ENCODE measurements at places on chromosomes 4 and X.
A peak's percentile ranks its signal among the peaks of the same experiment; 100 is the strongest.

DNA sequence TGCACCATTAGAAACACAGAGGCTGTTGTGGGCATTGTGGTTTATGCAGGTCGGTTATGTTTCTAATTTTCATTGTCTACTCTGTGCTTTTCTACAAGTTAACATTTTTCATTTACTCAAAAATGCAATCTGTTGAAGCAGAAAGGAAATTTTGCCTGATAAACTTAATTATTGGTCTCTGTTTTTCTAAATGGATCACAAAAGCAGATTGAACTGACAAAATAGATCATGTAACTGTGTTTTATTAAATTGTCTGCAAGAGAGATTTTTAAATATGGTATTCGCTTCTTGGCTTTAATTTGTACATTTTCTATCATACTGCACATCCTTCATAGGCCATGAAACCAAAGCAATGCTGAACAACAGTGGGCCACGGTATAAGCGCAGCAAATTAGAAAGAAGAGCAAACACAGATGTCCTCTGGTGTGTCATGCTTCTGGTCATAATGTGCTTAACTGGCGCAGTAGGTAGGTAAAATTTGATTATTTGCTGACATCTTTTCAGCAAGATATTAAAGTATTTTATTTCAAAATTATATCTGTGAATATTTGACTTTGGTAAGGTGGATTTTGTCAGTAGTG is 50.6 kb downstream of the ATP10D start:
- DNase-seq, result no peak

GRCh38 chrX:10707773-10708172 is 87.4 kb upstream of the MID1 start:
- DNase-seq, result no peak

DNA sequence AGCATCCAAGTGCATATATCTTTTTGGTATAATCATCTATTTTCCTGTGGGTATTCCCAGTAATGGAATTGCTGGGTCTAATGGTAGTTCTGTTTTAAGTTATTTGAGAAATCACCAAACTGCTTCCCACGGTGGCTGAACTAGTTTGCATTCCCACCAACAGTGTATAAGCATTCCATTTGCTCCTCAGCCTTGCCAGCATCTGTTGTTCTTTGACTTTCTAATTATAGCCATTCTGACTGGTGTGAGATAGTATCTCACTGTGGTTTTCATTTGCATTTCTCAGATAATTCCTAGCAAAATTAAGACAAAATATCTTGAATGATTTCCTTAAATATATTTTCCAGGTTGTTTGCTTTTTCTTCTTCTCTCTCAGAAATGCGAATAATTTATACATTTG is 341.1 kb downstream of the GBA3 start:
- no peak for DNase-seq

DNA sequence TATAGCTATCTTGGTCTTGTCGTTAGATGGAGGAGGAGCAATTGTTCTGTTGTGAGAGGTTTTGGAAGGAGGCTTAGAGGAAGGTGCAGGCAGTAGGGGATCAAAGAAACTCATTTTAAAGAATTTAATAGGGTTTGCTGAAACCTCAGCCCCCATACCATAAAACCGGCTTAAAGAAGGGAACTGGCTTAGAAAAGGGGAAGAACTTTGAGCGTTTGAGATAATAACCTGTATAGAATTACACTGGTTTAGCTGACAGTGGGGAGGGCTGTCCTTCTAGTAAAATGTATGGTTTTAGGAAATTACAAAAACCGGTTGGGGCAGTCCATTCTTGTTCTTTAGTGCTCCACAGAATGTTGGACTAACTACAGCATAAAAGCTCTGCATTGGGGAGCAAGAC is 128.1 kb downstream of the KDM6A start:
- DNase-seq, result no peak

GRCh38 chr4:2436301-2436700 is 17.5 kb downstream of the CFAP99 start:
- peak; percentile 15 for DNase-seq

- no peak for DNase-seq
Measured at GRCh38 chr4:108169664-108170063, 932 bp upstream of the LEF1 start.

DNA sequence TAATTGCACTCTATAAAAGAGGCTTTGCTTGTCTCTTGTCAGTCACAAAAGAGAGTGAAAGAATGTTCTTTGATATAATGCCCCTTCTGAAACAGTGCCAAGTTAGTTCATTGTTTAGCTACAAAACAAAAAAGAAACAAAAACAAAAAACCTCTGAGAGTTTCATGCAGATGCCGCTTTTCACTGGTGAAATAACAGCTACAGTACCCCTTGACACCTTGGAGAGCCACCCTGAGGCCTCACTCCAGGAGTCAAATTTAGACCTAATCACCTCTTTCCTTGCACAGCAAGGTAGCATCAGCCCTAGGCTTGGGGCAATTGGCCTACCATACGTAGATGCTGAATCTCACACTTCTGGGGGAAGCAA is 185.2 kb downstream of the UNC5C start:
- no peak for DNase-seq

- no peak for DNase-seq
Measured at GRCh38 chr4:3835527-3836405, 69.6 kb downstream of the ADRA2C start.
